ENCODE measurements at places on chromosomes 2 and 18.

GRCh38 chr2:167335541-167335992, 447.3 kb downstream of the XIRP2 start:
- no peak for DNase-seq

GRCh38 chr2:25617948-25618646, 55.3 kb downstream of the DTNB start:
- DNase-seq = no peak

GRCh38 chr2:144948205-144948855, 428.4 kb upstream of the ZEB2 start:
- DNase-seq = no peak

DNA sequence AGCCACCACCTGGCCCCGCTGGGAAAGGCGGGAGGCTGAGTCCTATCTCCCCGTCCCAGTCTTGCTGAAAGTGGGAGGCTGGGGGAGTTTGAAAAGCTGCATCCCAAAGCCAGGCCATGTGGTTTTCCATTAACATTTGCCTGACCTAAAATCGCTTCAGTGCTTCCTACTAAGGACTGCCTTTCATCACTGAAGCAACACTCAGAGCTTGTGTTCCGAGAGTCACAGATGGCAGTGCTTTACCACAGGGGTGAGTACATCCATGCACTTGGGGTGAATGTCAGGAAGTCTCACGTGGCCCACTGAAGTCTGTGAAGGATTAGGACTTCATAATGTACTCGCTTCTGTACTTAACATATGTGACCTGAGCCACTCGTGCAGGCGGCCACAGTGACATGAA, 43.3 kb downstream of the PXDN start:
- no peak for DNase-seq

GRCh38 chr18:78527984-78528383, 451.6 kb upstream of the SALL3 start:
- DNase-seq = no peak

- DNase-seq = peak; percentile 47
Measured at GRCh38 chr18:12278741-12279682, 24.9 kb downstream of the CIDEA start.

- no peak for DNase-seq
Measured at GRCh38 chr2:101658387-101658786, 39.1 kb upstream of the MAP4K4 start.

GRCh38 chr2:181126311-181126868, 146.0 kb downstream of the UBE2E3 start:
- DNase-seq = no peak

DNA sequence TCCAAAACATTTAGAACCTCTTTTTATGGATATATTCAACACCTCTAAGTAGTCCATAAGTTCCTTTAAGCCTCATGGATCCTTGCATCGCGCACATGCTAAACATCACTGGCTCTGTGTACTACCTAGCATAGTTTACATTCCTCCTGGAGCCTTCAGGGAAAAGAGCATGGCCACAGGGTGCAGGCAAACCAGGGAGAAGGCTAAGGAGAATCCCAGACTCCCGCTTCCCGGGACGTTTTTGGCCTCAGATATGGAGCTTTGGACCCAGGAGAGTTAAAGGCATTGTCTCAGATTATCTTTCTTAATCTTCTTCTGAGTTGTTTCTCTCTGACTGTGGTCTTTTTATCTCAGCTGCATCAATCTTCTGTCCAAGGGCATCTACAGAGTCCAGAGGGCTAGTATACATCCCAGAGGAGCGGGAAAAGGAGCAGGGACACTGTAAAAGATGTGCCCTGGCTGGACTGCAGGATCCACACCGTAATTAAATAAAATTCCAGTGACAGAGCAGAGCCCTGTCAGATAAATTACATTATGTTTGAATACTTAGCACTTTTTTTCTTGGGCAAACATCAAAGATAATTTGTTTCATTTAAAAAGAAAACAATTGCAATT, 36.9 kb downstream of the RIT2 start:
- no peak for DNase-seq

DNA sequence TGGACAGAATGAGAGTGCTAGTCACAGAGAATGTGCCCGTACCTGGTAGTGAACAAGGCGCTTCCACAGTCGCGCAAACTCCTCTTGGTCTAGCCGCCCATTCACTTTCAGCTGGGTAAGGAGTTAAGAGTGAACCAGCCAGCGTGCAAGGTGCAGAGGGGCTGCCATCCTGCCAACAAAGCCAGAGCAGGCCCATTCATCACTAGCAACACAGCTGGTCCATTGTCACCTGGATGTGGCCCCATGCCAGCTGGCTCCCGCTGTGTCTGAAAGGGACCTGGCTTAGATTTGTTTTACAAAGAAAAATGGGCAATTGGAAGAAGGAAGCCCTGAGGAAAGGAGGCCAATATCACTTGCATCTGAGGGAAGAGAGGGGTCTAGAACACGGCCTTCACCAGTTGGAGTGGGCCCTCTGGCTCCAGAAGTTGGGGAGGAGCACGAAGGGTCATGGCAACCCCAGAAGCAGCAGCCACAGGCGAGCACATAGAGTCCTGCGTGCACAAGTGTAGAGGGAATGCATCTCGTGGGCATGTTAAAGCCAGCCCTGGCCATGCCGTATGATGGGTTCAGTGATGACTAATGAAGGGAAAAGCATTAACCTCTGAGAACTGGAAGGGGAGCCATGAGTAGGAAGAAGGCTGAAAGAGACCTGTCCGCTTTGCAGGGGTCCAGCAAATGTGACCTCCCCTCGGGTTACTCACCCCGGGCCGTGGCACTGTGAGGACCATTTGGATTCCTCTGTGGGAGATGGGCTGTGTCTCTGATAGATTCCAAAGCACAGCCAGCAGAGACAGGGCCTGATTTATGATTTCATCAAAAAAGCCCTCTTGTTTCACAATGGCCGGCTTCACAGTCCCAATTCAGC, 70.6 kb downstream of the CAPN13 start:
- DNase-seq = no peak

DNA sequence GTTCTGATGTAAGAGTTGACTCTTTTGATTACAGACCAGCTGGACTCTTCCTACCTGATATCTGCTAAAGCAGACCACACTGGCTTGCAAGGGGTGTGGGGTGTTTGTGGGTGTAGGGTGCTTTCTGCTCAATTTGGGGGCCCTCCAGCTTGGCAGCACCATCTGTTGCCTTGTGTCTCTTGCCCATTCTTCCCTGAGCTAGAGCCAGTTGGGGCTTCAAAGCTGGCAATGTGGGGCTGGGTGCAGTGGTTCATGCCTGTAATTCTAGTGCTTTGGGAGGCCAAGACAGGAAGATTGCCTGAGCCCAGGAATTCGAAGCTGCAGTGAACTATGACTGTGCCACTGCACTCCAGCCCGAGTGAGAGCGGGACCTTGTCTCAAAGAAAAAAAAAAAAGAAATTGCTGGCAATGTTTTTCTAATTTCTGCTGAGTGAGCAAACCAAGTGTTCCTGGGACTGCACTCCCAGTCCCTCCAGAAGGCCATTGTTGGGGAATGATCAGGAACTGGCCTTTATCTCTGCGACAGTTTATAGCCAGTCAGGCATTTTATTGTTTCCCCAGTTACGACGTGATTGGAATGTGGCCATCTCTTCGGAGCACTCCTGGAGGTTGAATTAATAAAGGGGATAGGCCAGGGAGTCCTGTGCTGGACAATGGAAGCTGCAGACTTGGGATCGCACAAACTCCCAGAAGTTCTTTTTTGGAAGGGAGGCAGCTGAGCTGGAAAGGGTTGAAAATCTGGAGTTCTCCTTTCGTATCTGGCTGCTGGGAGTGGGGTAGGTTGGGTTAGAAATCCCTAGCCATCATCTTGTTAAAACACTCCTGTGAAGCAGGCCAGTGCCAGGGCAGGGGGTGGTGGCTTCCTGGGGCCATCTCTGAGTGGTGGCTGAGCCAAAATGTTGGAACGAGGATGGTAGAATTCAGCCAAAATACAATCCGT, 57.2 kb downstream of the LIPG start:
- DNase-seq = no peak

- DNase-seq = no peak
Measured at GRCh38 chr18:63924551-63924950, 16.8 kb downstream of the SERPINB10 start.

- DNase-seq = no peak
Measured at GRCh38 chr2:42167458-42167857, 1.7 kb upstream of the EML4 start.

DNA sequence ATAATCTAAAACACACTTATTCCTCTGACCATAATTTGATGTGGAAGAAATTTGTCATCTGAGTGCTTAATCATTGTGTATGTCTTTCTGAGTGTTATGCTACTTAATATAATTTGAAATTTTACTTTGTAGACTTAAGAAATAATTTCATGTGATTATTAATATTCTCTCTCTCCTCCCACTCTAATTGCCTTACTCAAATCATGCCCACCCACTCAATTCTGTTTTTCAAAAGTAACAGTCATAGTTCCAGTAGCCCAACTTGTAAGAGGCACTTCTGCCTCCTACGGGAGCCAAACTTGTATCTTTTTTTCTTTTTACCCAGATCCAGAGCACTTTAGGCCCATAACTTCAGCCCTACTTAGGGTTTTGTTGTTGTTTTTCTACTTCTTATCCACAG, 18.5 kb upstream of the KYNU start:
- DNase-seq = no peak
